ENCODE measurements at places on chromosomes 16 and 17. TPM values are rescaled to one million over a fixed set of nuclear protein-coding genes. Genes with fewer than 3 reads are reported as not detected.

CDRT15 gene
- total RNA-seq = not detected

TEX14 gene
- 0.88 TPM for total RNA-seq

SP6 gene
- 1.6 TPM for total RNA-seq

ABAT gene
- total RNA-seq = 8.9 TPM

All from H1 (cell line).